Stromal cell of bone marrow (primary cell): ENCODE measurements at places on chromosomes 4 and X.

GRCh38 chr4:184793735-184794355, 31.9 kb downstream of the ACSL1 start:
- no peak for DNase-seq

DNA sequence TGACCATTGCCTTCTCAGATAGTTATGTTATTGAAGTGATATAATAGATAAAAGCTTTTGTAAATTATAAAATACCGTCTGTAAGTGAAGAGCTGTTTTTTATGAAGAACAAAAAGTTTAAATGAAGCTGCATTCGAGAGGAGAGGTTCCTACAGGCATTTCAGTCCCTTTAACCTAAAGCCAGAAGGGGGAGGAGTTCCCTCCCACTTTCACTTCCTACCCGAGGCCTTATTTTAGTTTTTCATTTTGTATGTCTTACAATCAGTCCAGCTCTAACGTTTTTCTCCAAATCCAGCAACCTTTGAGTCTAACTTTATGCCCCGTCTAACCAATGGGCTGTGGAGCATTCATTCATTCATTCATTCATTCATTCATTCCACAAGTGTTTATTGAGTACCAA, 16.5 kb upstream of the SOX3 start:
- no peak for DNase-seq

DNA sequence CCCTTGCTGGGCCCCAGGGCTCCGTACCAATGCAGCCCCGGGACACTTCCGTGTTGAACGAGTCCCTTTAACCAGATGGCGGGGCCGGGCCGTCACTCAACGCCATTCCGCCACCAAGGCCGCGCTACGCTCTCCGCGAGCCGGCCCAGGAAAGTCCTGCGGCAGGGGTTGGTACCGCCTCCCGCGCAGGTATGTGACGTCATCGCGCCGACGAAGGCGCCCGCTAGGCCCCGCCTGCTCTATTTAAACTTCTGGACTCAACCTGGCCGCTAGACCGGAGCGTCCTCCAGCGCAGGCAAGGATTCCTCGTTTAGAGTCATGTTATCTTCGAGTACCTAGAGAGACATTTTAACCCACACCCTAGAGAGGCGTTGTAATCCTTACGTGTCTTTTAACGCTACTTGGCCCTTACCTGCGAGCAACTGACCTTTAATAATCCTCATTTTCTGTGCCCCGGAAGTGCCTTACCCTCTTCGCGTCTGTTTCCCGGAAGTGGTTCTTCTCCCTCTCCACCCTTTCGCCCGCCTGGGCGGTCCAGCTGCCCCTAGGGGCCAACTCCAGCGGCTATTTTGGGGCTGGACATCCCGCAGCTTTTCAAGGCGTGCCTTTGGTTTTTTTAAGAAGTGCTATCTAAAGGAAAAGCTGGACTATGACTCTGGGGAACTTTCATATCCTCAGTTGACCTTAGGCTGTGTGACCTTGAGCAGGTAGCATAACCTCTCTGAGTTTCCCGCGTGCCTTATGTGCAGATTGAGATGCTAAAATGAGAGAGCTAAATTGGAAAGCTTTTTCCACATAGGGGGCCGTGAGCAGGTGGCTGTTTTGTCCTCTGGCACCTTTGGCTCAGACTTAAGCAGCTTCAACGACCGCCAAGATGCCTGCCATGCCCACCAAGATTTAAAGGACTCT, at the start of gene PNPLA4:
TSS of gene PNPLA4 (minus strand) at position 155 of the 909 bp plus-strand sequence. CDS start 1,294 bp downstream, outside the sequence.
- DNase-seq: peak; percentile 31

DNA sequence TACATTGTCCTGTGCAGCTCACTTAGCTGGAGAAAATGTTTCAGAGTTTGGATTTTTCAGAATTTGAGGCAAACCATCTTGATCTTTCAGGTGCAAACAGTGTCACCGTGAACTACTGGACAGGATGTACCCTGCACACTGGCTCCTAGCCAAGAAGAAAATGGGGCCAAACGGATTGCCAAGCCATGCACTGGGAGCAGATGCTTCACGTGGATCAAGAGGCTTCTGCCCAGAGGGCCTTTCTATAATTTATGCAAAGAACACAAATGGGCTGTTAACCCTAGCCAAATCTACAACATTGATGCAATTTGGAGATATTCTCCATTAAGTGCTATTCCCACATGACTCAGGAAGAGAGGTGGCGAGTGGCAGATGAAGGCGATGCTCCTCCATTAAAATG, 46.9 kb upstream of the ATP8A1 start:
- no peak for DNase-seq
